ENCODE measurements at places on chromosomes 13 and 19.

DNA sequence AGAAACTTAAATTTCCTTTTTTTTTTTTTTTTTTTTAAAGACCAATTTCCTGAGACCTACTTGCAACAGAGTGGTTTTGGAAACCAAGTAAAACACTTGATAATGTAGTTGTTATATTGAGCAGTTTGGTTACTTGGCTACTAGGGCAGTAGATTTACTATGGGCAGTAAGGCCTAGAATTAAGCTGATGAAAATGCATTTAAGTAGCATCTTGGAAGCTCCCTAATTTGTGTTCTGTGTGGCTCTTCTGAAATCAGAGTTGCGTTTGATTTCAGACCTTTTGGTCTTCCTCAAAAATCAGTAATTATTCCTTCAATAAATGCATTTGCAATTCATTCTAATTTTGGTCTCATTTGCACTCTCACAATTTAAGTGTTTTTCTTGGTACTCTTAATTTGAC lies 810 bp downstream of the GPR180 start:
- DNase-seq = no peak

- DNase-seq = no peak
Observed at GRCh38 chr19:35845215-35846037, 6.9 kb downstream of the NPHS1 start.

- no peak for DNase-seq
Observed at GRCh38 chr19:45348367-45349125, 8.0 kb downstream of the KLC3 start.

- no peak for DNase-seq
Observed at GRCh38 chr19:18685597-18686190, 2.2 kb downstream of the CRTC1 start.

DNA sequence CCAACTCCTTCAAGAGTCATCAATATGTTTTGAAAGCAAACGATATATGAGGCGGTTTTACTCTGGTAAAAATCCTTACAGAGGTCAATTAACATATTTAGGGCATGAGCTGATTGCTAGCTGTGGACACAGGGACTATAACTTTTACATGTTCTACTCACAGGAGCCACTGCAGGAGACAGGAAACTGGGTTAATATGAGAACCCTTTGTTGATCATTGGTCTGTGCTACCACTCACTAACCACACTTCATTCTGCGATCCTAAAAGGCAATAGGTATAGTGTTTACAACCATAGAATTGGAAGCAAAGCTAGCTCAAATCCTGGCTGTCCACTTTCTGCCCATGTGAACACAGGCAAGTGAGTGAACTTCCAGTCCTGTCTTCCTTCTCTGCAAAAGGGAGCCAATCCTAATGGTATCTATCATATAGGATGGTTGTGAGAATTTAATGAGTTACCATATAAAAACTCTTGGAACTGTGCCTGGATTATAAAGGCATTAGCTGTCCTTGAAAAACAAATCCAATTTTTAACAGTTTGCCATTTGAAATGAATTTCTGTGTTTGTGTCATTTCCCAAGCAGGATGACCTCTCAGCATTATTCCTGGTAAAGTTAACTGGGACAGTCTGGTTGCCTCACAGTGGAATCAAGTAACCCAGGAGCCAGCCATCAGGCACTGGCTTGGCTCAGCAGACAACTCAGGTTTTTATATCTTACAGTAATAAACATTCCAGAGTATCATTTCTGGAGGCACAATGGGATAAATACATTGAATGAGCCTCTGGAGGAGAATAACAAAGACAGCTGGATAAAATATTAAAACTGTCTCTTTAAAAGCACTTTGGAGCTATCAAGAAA lies 29.8 kb upstream of the RAP2A start:
- DNase-seq = no peak

- DNase-seq = no peak
Observed at GRCh38 chr19:55641426-55642152, 787 bp downstream of the ZNF580 start.

- no peak for DNase-seq
Observed at GRCh38 chr13:61156753-61157152, 258.9 kb downstream of the PCDH20 start.

- no peak for DNase-seq
Observed at GRCh38 chr19:27773318-27774094, 1439.4 kb downstream of the UQCRFS1 start.

DNA sequence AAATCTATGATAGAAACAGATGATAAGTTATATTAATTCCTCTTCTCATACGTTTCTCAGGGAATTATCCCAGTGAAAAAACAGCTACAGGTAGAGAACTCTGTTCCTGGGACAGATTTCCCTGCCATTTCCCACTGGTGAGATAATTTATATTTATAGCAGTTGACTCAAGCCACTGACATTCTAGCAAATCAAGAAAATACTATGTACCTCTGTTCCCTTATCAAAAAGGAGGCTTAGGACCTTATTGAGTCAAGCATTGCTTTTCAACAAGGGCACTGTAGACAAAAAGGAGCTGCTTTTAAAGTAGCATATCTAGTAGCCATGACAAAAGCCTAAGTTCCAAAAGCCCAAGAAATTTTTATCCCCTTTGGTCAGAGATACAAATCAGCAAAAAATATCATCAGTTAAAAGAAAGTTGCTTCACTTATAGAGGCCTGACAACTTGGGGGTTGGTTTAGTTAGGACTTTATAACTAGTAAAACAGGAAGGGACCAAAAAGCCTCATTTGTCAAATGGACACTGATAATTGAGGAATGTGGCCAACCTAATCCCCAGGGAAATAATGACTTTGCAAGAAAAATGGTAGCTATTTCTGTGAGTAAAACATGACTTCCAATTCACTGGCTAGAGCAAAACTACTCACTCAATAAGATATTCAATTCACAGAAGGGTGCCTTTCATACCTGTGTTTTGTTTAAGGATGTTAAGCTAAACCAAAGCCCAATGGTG lies 652.5 kb downstream of the SLITRK1 start:
- no peak for DNase-seq

DNA sequence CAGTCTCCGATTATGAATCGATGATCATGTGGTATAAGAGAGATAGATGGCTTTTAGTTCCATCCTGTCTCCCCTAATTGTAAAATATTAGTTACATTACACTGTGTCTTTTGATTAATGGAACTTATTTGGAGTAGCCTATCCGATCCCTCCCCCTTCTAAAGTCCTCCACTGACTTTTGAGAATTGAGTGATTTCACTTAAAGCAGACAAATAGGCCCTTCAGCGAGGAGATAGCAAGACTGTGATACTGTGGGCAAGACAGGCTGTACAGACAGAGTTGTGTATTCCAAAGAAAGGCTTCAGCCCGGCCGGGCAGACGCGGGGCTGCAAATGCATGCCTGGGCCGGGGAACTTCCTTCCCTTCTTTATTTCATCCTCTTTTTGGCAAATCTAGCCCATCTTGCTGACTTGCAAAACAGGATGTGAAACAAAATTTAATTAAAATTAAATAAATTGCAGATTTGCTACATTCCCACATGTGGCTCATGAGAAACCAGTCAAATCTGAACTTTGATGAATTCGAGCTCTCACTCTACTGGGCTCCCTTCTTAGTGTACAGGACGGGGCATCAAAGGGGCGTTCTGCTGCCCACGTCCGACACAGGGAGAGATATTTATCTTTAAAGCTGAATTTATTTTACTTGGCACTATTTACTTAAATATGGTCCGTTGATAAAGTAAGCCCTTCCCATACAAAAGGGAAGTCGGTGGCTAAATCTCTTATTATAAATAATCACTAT lies 314.8 kb downstream of the ZNF536 start:
- DNase-seq = no peak

DNA sequence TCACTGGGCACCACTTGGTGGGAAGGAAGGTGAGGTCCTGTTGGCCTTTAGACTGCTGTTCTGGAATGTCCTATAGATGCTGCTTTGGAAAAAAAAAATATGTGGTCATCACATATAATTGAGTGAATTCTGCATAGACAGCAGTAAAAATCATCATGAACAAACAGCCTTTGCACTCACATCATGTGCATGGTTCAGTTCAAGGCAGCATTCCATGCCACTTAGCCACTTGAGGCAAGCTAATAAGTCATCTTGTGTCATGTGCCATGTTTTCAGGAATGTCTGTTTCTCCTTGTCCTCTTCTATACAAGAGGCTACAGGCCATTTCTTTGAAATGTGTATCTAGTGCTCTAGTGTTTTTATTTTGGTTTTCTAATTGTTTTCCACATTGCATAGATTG lies 43.9 kb upstream of the TSC22D1 start:
- no peak for DNase-seq

DNA sequence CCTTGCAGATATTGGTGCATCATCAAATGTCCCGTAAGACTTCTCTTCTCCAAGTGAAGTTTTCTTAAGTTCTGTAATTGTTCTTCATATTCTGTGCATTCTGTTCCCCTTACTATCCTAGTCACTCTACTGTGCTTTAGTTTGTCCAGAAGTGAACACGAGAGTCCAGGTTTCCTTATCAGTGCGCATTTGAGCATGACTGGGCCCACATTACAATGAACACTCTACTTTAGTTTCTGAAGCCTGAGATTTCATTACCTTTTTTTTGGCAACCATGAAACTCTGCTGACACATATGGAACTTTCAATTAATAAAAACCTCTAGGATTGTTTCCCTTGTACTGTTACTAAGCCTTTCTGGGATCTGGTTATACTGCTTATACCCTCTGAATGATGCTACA lies 270.0 kb downstream of the KCNRG start:
- DNase-seq = no peak

- no peak for DNase-seq
Observed at GRCh38 chr13:75760131-75761021, 124.2 kb downstream of the LMO7 start.

- DNase-seq = no peak
Observed at GRCh38 chr19:34393031-34393430, 11.2 kb upstream of the PDCD2L start.

DNA sequence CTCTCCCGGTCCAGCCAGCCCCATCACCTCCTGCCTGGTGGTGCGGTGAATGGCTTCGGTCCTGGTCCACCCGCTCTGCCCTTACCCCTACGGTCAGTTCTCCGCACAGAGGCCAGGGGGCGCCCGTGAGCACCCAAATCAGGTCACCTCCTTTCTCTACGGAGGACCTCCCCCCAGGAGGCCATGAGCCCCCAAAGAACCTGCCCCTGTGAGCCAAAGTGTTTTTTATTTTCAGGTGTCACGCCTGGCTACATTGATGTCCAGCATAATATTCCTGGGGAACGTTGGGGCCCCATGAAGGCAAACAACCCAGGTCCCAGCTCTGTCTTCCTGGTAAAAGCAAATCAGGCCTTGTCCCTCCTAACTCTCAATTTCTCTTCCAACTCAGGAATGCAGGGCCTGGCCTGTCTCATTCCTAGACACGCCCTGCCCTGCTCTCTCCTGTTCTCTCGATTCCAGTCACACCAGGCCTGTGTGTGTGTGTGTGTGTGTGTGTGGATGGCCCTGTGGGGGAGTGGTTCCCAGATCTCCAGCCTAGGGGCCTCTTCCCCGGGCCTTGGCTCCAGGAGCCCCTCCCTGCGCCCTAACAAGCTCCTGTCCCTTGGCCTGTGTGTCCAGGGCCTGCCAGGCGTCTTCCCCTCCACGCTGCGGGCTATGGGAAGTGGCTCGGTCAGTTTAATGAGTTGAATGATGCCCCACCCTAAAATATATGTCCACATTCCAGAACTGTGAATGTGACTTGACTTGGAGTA lies 9.7 kb upstream of the GIPC1 start:
- DNase-seq = no peak

GRCh38 chr13:50512474-50513299 lies 330.8 kb downstream of the DLEU7 start:
- peak; percentile 23 for DNase-seq

GRCh38 chr13:56706485-56706884 lies 434.2 kb upstream of the PRR20A start:
- DNase-seq = no peak

- no peak for DNase-seq
Observed at GRCh38 chr13:27405546-27406134, 18.8 kb upstream of the GTF3A start.

DNA sequence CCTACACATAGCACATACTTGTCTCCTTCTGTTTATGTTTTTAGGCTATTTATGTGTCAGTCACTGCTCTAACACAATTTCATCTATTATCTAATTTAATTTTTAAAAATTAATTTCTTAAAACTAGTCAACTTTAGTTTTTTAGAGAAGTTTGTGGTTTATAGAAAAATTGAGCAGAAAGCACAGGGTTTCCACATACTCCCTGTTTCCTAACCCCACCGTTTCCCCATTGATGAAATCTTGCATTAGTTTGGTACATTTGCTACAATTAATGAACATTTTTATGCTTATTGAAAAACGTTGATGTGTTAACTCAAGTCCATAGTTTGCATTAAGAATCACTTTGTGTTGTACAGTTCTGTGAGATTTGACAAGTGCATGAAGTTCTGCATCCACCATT lies 53.5 kb downstream of the TNFSF13B start:
- DNase-seq = no peak

DNA sequence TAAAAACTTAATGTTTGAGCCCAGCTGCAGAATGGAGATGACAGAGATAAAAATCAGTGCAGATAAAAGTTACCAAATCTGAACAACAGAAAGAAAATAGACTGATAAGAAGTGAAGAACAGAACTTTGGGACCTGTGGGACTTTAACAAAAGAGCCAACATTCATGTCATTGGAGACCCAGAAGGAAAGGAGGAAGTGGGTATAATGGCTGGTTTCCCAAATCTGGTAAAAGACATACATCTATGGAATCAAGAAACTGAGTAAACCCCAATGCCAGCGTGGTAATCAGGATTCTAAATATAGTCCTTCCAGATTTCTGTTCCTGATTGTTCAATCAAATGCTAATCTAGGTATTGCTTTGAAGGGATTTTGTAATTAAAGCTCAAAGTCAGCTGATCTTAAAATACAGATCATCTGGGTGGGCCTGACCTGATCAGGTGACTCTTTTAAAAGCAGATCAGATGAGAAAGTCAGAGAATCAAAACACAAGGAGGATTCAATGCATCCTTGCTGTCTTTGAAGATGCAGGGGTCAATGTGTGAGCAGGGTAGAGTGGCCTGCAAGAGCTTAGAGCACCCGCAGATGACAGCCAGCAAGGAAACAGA lies 25.3 kb upstream of the CEACAM20 start:
- no peak for DNase-seq

GRCh38 chr19:38319421-38320258 lies at the start of gene KCNK6:
Gene KCNK6, plus strand, starts transcription at chr19:38319845. Its CDS starts 106 bp downstream, at chr19:38319951.
- DNase-seq = no peak
